Activated CD8-positive, alpha-beta T cell treated with anti-CD3 and anti-CD28 coated beads for 36 hours (primary cell): ENCODE measurements at places on chromosomes 2 and 18. TPM values are rescaled to one million over a fixed set of nuclear protein-coding genes. Genes with fewer than 3 reads are reported as not detected.

COL4A4 gene
- not detected for total RNA-seq

EMILIN1 gene
- total RNA-seq = 0.63 TPM

DNA sequence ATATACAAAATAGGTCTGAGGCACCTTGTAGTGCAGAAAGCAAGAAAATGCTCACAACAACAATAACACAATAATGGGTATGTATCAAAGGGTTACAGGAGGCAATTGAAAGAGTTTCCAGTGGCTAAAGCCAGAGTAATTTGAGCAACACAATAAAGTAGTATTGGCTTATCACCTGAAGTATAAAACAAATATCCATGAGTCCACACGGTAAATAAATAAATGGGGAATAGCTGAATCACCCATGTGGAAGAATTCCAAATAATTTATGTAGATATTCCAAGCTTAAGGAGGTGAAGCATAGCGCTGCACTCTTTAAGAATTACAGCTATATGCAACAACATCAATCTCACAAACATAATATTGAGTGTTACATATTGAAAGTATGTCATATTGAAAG is 110.8 kb downstream of the AFF3 start:
- no peaks in the 10 kb centered on the region for H3K4me1 ChIP-seq
- H3K4me3 ChIP-seq = no peak overlapping the region
- H3K36me3 ChIP-seq = no peaks in the 10 kb centered on the region
- no peaks in the 10 kb centered on the region for H3K27me3 ChIP-seq
- DNase-seq = no peak

DNA sequence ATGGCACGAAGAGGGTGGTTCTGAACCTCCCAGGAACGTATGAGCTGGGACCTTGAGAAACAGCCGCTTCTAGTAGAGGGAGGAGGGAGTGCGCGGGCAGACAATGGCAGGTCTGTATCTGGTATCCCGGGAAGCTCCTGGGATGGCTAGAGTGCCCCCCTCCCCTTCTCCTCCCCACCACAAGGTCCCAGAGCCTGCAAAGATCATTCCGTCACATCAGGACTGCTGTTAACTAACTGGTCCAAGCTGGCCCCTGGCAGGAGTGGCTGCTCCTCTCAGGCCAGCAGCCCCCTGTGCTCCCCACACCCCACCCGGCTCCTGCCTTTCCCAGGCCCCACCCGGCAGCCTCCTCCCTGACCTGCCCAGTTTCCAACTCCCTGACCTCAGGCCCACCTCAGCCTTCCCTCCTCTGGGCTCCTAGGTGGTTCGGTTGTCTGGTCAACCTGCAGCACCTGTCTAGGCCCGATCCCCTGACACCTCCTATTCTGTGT is 75.0 kb downstream of the TPO start:
- H3K27ac ChIP-seq = no peak overlapping the region
- no peak for DNase-seq
- H3K27me3 ChIP-seq = no peaks in the 10 kb centered on the region
